ENCODE measurements at places on chromosomes 1 and 21. TPM values are rescaled to one million over a fixed set of nuclear protein-coding genes. Genes with fewer than 3 reads are reported as not detected.

The IL22RA1 gene
- total RNA-seq, result 7.5 TPM

The RNU1-2 gene
- not detected for total RNA-seq

The SELL gene
- total RNA-seq, result 0.24 TPM

The ATP1A4 gene
- total RNA-seq, result not detected

The HLCS gene
- total RNA-seq, result 5.3 TPM

The B3GALNT2 gene
- total RNA-seq, result 15.2 TPM

The KRTAP19-1 gene
- not detected for total RNA-seq

The FMN2 gene
- 4.2 TPM for total RNA-seq

The GJA9 gene
- total RNA-seq, result not detected

The FAM72D gene
- 6.9 TPM for total RNA-seq

The EVA1C gene
- total RNA-seq, result 55.7 TPM

The OR2C3 gene
- total RNA-seq, result not detected

The MYOC gene
- not detected for total RNA-seq

All from A549 treated with Mapracorat at 1 μM for 4 hours (cell line).